ENCODE measurements at places on chromosomes 5 and 9.

DNA sequence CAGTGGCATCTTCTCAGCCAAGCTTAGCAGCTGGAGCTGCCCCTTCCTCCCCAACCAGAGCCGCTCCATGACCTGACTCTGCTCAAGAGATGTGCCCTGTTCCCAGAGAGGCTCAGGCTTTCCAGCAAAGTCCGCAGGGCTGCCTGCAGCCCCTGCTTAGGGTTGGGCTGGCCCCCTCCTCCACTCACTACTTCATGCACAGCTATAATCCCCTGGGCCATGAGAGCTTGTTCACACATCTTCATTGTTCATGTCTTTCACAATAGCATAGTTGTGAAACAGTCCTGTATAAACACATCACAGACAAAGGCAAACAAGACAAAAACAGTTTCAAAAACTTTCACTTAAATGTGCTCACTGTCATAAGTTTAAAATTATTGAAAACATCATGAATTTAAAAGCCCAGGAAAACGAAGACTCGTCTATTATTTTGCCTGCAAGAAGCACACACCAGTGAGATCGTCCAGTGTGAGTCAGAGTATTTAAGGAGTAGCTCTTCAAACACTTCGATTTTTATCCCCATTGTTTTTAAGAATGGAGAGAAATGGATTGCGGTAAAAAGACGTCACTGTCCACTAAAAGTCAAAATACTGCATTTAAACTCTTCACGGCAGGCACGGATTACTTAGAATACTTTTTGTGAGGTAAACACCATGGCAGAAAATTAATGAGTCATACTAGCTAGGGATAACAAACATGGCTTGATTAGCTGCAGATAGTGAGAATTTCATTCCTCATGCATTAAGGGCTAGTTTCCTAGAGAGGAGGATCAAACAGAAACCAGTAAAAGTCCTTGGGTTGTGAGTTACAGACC is 40.7 kb upstream of the S1PR3 start:
- DNase-seq, result no peak

GRCh38 chr5:142840575-142840974 is 70.4 kb downstream of the ARHGAP26 start:
- no peak for DNase-seq

DNA sequence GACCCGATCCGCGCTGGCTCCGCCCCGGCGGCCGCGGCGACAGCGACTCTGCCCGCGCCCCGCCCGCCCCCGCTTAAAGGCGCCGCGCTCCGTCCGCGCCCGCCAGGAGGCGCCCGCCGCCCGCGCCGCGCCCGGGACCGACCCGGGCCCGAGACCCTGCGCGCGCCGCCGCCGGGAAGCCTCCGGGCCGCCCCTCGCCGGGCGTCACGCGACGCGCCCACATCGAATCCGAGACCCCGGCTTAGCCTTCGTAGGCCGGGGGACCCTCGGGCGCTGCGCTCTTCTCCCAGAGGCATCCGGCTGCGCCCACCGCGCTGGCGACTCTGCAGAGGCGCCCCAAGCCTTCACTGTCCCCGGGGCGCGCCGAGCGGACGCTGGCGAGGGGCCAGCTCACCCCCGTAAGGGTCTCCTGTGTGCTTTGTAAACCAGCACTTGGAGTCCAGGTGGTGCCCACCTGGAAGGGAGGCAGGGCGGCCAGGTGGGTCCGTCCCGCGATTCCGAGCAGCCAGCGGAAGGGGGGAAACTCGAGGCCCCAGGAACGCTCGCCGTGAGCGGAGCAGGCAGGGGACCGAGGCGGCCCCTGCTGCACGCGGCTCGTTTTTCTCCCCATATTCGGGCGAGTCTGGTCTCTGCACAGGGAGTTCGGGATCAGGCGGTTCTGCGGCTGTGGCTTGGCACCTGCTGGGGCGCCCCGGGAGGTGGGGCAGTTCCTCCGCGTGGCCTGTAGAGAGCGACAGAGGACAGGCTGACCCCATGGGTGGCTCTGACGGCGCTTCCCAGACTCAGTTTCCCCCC is 423 bp upstream of the ABCA2 start:
- DNase-seq, result peak; percentile 25

DNA sequence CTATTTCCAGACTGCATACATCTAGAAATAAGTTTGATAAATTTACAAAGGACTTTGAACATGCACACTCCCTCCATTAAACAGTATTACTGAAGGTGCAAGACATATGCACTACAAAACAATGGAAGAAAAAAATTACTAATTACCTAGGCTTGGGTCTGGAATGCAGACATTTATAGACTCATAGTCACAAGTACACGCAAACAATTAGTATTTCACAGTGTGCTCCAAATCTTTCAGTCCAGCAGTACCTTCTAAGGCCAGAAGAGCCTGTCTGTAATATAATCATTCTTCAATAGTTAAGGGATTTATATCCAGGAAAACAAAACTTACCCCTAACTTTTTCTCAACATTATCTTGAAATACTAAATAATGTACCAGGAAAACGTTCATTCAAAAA is 11.2 kb downstream of the RICTOR start:
- no peak for DNase-seq

- DNase-seq, result peak; percentile 32
These were observed 175.3 kb downstream of the ARL15 start for GRCh38 chr5:54135042-54135441.

GRCh38 chr9:81414836-81415235 is 274.5 kb downstream of the TLE1 start:
- no peak for DNase-seq

All from NCI-H226 (cell line).